Left lobe of liver (tissue), 2 donors: ENCODE measurements at places on chromosomes 2 and 18. TPM values are rescaled to one million over a fixed set of nuclear protein-coding genes. Genes with fewer than 3 reads are reported as not detected.

DNA sequence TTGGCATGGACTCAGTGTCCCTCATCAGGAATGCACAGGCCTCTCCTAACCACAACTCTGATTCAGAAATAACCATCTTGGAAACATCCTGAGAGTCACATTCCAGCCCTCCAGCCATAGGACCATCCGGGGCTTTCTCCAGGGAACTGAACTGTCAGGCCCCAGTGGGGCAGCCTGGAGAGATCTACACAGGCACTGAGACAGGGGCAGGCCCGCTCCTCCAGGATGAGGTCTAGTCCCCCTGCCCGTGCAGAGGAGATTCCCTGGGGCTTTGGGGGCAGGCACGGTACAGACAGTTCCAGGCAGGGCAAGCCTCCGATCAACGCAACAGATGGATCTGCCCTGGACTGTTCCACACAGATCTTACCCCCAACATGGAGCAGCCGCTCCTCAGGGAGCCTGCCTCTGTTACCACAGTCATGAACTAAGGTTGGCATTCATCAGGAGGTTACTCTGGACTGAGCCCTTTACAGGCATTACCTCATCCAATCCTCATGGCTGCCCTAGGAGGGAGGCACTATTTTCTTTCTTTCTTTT, 12.0 kb downstream of the KCNK3 start:
- no peak for DNase-seq

- DNase-seq = no peak
These were observed 21.7 kb downstream of the ACADL start for GRCh38 chr2:210203558-210203957.

- DNase-seq = peak; percentile 66
These were observed 31.8 kb downstream of the AGFG1 start for GRCh38 chr2:227503433-227504406.

DNA sequence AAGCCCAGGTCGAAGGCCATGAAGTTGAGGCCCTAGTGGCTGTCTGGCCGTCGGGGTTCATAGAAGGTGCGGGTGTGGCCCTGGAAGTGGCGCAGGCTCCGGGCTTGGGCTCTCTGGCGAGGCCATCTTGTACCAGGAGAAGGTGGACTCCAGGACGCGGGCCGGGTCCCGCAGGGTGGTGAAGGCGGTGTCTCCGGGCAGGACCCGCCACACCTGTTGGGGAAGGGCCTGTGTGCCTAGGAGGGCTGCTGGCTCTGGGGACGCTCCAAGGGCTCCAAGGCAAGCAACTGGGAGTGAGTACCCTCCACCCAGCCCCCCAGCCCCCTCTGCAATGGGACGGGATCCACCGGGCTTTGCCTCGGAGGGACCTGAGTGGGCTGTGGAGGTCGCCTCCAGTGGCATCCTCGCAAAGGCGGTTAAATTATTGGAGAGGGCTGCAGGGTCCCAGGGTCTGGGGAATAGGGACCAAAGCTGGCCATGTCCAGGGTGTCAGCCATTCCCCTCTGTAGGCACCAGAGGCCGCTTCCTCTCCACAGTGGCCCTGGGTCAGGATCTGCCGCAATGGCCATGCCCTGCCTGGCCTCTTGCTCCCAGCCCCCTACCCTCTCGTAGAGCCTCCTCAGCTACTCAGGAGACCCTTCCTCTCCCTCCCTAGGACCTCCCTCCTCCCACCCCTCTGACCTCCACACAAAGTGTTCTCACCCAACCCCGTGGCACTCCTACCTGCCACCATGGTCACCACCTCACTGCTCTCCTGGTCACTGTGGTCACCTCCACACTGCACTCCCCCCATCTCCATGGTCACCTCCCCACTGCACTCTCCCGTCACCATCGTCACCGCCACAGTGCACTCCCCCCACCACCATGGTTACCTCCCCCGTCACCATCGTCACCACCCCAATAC, 10.3 kb downstream of the AQP12A start:
- no peak for DNase-seq

- DNase-seq = no peak
These were observed 27.8 kb upstream of the KCNF1 start for GRCh38 chr2:10883801-10884478.

DNA sequence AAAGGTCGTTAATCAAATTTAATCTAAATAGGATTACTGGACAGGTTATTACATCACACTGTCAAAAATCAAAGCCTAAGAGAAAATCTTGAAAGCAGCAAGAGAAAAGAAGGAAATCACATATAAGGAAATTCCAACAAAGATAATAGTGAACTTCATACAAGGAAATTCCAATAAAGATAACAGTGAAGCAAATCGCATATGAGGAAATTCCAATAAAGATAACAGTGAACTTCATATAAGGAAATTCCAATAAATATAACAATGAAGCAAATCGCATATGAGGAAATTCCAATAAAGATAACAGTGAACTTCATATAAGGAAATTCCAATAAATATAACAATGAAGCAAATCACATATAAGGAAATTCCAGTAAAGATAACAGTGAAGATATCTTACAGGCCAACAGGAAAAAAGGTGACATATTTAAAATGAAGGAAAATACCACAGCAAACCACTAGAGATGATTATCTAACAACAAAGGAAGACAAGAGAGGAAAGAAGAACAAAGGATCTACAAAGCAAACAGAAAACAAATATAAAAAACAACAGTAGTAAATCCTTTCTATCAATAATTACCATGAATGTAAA, 787.7 kb downstream of the CCDC85A start:
- no peak for DNase-seq

DNA sequence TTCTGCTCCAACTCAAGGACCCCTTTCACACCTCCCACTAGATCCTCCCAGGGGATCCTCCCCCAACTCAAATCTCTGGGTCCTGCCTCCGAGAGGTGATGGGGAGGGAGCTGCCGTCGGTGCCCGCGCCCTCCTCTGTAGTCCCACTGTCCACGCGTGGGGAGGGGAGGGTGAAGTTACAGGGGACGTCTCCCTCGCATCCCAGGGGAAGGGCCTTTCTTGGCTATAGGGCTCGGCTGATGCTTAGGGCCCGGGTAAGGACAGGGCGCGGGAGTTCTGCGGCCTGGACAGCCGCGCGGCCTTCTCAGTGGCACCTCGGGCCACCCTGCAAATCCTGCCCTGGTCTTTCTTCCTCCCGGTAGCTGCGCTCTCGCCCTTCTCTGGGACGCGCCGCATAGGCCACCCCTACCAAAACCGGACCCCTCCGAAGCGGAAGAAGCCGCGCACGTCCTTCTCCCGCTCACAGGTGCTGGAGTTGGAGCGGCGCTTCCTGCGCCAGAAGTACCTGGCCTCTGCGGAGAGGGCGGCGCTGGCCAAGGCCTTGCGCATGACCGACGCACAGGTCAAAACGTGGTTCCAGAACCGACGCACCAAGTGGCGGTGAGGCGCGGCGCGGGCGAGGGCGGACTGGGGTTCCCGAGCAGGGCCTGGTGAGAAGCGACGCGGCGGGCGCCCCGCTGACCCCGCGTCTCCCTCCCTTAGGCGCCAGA, 1.2 kb downstream of the TLX2 start:
- no peak for DNase-seq

DNA sequence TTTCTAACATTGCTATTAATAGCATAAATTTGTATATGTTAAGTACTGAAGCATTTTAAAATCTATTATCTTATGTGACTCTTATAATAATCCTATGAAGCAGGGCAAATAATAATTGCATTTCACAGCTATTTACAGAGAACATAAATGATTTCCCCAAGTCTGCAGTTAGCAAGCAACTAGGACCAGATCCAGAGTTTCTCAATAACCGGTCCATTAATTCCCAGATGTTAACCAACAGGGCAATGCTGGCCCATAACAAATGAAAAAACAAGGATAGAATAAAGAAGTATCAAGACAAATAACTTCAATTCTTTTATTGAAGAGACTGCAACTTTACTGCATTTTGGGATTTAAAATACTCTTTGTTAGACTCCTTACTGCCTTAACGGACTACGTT, 91.7 kb upstream of the SPTBN1 start:
- DNase-seq = no peak

DNA sequence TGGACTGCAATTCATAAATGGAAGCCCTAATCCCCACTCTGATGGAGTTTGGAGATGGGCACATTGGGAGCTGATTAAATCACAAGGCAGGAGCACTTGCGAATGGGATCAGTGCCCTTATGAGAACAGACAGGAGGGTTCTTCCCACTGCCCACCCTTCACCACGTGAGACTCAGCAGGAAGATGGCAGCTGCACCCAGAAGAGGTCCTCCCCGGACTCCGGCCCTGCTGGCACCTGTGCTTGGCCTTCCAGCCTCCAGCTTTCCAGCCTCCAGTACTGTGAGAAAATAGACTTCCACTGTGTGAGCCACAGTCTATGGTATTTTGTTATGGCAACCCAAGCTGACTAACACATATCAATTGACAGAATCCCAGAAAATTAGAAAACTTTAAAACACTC, 267.6 kb upstream of the SALL3 start:
- no peak for DNase-seq

GRCh38 chr18:56083097-56083521, 495.1 kb upstream of the TCF4 start:
- peak; percentile 44 for DNase-seq

DNA sequence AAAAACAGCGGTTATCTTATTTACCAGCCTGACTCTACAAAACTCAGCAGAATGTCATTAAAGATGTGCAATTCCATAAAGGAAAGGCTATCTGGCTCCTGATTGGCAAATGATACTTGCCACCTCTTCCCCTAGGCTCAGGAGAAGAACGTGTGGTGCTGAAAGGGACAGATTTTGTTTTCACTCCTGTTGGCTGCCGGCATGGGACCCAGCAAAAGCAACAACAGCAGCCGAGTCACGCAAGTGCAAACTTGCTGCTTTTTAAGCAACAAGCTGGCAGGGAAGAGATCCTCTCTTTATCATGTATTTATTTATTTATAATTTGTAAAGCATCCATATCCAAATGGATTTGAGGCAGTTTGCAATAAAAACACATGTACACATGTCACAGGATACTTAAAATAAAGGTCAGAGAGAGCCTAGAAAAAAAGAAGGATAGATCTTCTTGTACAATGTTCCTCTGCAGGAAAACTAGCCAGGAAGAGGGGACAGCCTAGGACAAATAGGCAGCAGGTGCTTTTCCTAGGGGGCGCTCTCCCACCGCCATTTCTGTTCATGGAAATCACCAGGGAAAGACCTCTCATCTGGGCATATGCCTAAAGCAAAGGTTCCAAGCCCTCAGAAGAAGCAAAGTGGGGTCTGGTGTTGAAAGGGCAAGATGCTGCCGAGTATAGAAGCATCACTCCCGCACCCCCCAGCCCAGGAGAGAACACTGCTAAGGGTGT, 799.3 kb downstream of the BCL11A start:
- DNase-seq = no peak

SULT6B1 gene
- total RNA-seq = not detected

GRB14 gene
- total RNA-seq = 39.3 TPM

SLC11A1 gene
- total RNA-seq = 3.3 TPM

MYL1 gene
- not detected for total RNA-seq
